Stimulated activated CD4-positive, alpha-beta T cell treated with anti-CD3 and anti-CD28 coated beads, Interleukin-1b, Interleukin-23, amount 100 ng/mL, for 1 hour (primary cell): ENCODE measurements at places on chromosomes 11 and 22.

DNA sequence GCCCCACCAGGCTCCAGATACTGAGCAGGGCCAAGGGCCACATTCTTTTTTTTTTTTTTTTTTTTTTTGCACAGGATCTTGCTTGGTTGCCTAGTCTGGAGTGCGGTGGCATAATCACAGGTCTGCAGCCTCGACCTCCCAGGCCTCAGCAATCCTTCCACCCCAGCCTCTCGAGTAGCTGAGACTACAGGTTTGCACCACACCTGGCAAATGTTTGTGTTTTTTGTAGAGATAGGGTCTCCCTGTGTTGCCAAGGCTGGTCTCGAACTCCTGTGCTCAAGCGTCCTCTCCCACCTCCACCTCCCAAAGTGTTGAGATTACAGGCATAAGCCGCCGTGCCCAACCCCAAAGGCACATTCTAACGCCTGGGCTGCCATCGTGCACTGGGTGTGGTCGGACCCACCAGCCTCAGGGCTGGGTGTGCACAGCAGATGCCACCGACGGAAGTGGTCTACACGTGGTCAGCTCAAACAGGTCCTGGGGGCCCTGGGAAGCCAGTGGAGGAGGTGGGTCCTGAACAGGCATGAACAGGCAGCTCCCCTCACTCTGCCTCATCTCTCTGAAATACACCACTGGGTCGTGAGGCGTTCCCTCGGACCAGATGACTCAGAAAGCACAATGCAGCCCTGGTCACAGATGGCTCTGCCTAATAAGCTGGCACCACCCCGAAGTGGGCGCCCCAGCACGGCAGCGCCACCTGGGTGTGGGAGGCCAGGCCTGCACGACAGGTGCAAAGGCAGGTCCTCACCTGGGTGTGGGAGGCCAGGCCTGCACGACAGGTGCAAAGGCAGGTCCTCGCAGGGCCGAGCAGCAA lies 5.1 kb upstream of the B4GALNT4 start:
- DNase-seq, result peak; percentile 44

GRCh38 chr11:87190071-87190470 lies 152.3 kb downstream of the TMEM135 start:
- DNase-seq, result no peak

- no peak for DNase-seq
These were observed 24.0 kb upstream of the RIC3 start for GRCh38 chr11:8192896-8193209.

DNA sequence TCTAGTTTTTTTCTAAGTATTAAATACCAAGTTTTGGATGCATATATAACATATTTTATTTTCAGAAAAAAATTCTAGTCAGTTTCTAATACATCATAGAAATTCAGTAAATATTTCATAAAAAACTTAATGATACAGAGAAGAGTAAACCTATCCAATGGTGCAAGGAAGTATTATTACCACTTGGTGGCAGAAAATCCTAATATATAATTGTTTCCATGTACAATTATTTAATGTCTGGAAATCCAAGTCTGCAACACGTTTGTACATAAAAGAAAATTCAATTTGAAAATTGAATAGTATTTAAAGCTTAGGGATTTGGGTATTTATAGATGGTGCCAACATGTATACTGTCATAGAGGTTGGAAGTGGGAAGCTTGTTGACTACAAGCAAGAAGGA lies 127.0 kb downstream of the TRPC6 start:
- no peak for DNase-seq

- DNase-seq, result no peak
These were observed 274.0 kb downstream of the SOX6 start for GRCh38 chr11:16082095-16083055.

- DNase-seq, result peak; percentile 56
These were observed 16.1 kb downstream of the TSKU start for GRCh38 chr11:76799066-76799804.

- no peak for DNase-seq
These were observed 8.0 kb downstream of the PPARA start for GRCh38 chr22:46158283-46158682.

GRCh38 chr11:12235947-12236743 lies 125.8 kb downstream of the MICAL2 start:
- DNase-seq, result no peak

- DNase-seq, result no peak
These were observed 12.2 kb downstream of the TKFC start for GRCh38 chr11:61345170-61345610.

DNA sequence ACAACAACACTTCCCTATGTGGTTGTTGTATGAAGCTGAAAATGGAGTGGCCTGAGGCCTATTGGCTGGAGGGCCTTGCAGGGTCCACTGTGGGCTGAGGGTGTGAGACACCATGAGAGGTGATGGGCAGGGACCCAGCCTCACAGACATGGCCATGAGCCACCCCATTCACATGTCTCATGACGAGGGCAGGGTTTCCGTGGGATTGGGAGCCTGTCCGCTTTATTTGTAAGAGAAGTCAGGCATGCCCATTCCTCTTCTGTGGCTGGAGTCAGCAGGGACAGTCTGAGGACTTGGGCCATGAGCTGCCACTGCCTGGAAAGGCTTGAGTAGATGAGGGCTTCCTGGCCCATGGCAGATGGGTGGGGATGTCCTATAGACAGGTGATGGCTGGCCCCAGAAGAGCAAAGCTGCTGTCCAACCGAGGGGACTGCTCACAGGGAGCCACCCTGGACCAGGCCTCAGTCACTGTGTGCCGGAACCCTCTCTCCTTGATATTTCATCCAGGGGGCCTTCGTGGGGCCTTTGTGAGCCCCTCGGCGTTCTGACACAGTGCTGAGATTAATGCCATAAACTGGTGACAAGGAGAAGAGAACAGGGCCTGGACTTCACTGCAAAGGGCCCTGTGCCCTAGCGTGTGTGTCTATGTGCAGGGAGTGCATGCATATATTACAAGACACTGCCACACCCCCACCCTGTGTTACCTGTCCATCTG lies 971.9 kb downstream of the BRD1 start:
- no peak for DNase-seq

DNA sequence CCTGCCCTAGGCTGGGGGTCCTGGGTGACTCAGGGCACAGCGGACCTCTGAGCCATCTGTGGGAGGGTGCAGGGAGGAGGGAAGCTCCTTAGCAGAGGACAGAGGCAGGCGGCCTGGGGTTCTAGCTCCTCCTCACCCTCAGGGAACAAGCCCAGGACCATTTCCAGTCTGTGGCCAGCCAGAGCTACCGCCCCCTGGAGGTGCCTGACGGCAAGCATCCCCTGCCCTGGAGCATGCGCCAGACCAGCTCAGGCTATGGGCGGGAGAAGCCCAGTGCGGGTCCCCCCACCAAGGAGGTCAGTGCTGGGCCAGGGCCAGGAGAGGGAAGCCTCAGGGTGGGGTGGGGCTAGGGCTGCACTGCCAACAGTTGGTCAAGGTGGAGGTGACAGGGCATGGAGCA lies 26.0 kb upstream of the LRRC10B start:
- DNase-seq, result peak; percentile 9

DNA sequence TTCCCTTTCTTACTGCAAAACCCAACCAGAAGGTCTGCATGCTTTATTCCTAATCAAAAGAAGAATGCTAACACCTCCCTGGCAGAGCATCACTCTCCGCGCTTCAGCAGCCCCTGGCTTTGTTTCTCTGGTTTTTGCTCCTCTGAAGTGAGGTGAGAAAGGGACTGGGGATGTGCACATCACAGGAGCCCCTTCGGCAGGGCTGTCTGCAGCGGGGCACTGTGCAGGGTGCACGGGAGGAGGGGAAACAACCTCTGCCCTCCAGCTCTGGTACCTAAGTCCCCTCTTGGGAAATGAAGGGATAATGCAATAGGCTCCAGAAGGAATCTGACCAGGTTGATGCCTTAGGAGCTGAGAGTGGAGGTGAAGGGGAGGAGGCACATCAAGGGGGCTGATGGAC lies 312.7 kb downstream of the NTM start:
- no peak for DNase-seq

GRCh38 chr22:49879871-49880270 lies 26.2 kb downstream of the ZBED4 start:
- DNase-seq, result no peak

DNA sequence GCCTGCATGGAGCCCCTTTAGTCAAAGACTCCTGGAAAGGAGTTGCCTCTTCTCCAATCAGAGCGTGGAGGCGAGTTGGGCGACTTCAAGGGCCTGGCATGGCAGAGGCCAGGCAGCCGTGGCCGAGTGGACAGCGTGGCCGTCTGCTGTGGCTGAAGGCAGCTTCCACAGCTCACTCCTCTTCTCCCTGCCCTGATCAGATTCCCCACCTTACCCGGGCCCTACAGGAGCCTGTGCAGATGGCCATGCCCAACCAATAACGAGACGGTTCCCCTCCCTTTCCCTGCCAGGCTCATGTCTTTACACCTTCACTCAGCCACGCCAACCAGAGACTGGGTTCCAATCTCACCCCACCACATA lies 20.0 kb upstream of the SLC22A12 start:
- no peak for DNase-seq

DNA sequence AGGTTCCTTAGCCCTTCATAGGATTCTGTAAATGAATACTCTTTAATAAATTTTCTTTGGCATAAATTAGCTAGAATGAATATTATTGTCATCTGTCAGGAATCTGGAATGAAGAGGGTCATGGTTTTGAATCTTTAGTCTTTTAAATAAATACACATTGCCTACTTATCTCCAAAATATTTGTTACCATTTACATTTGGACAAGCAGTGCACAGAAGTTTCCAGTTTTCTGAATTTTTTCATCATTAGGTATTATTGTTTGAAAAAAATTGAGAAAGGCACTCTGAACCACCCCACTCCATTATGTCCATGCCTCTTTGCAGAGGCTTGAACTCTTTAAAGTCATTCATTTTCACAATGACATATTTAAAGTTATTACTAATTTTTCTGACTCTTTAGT lies 549.0 kb upstream of the LUZP2 start:
- DNase-seq, result no peak

DNA sequence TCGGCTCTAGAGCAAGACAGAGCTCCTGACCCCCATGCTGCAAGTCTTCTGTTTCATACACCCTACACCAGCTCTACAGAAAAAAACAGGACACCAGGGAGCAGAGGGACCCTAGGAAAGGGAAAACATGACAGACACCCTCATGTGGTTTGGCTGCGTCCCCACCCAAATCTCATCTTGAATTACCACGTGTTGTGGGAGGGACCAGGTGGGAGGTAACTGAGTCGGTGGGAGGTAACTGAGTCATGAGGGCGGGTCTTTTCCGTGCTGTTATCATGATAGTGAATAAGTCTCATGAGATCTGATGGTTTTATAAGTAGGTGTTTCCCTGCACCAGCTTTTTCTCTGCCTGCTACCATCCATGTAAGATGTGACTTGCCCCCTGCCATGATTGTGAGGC lies 6.6 kb upstream of the C22orf39 start:
- DNase-seq, result no peak

DNA sequence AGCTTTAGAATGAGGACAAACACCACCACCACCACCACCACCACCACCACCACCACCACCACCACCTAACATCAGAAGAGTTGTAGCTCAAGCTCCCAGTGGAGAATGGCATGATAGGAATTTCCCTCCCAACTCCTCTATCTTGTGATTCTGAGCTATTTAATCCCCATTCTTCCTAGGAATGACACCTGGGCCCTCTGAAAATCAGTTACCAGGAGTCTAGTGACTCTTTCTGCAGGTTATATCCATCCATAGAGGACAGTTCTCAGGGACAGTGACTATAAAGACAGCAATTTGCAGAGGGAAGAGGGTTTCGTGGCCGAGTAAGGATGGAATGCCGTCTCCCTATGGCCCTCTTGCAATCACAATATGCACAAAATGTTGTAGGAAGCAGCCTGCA lies 27.8 kb downstream of the MYH9 start:
- no peak for DNase-seq

DNA sequence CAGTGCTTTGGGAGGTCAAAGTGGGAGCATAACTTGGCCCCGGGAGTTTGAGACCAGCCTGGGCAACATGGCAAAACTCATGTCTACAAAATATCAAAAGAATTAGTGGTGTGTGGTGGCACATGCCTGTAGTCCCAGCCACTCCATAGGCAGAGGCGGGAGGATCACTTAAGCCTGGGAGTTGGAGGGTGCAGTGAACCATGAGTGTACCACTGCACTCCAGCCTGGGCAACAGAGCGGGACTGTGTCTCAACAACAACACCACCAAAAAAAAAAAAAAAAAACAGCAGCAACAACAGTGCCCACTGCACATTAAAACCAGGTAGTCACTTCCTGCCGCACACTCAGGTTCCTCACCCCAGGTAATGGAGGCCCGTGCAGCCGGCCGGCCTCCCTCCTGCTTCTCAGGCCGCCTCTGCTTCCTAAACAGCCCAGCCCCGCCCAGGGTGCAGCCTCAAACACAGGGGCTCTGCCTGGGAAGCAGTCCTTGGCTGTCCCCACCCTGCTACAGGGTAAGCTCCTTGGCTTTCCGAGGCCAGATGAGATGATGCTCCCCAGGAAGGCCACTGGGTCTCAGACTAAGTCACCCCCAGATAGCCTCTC lies 318.3 kb downstream of the SHANK2 start:
- DNase-seq, result no peak

GRCh38 chr22:22928666-22929380 lies 41.2 kb downstream of the IGLL5 start:
- DNase-seq, result no peak

- no peak for DNase-seq
These were observed 68.7 kb downstream of the CCDC81 start for GRCh38 chr11:86443415-86443814.

GRCh38 chr11:84313830-84314359 lies 1027.7 kb upstream of the CCDC90B start:
- DNase-seq, result no peak

DNA sequence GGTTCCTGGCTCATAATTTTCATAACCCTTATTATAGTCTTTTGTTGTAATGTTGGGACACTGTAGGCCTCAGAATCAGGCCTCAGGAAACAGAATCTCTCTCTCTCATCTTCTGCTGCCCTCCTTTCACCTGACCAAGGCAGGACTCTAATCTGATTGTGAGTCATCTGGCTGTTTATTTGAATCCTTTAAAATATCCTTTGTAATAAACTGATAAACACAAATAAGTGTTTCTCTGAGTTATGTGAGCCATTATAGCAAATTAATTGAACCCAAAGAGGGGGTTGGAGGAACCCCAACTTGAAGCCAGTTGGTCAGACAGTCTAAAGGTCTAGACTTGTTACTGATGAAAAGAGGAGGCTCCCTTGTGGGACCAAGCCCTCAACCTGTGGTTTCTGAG lies 30.6 kb downstream of the ACER3 start:
- DNase-seq, result no peak

DNA sequence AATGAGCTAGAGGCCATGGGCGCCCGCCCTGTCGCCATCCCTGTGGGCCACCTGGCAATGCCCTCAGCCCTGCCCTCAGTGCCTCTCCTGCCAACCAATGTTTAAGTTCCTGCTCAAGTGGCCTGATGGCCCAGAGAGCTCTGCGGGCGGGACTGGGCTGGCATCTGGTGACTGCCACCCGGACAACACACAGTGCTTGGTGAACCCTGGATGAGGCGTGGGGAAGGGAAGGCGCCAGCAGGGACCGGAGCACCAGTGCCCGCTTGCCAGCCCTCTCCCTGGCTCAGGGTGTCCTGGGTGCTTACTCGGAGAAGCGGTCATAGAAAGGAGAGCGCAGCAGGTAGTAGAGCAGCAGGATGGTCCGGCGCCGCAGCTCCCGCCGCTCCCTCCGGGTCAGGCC lies 4.2 kb downstream of the PEX16 start:
- DNase-seq, result no peak
